ENCODE measurements at places on chromosomes 7 and 10.

DNA sequence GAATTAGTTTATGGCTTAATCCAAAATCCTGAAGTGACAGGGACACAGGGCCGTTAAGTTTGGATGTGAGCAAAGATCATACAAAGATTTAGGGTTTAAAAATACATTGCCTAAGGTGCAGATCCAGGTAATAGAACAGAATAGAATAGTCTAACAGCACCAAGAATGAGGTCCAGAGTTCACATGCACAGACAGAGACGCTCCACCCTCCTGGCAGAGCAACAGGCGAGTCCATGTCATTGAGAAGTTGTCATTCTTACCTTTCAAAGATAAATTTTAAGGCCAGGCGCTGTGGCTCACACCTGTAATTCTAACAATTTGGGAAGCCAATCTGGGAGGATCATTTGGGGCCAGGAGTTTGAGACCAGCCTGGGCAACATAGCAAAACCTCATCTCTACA is 209.1 kb upstream of the AUTS2 start:
- DNase-seq: no peak

DNA sequence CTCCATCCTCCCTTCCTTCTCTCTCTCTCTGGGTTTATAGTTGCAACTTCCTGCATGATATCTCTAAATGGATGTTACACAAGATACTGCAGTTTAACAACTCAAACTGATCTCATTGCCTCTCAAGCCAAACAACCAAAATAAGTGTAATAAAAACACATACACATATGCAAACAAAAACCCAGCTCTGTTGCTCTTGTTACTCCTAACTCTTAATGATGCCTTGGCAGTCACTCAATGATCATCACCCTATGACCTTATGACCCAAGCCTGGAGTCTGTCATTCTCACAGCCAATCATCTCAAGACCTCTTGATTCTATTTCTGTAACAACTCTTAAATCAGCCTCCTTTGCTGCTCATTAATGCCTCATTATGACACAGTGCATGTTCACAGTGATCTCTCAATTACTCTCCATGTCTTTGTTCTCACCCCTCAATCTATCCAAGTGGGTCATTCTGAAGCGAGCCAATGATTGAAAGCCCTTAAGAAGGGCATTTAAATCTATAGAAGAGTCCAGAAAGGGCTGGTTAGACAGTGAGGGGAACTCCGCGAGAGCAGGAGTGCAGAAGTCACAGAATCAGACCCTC is 210.9 kb downstream of the INHBA start:
- DNase-seq: no peak

- DNase-seq: no peak
These were observed 73.9 kb downstream of the PCGF5 start for GRCh38 chr10:91294134-91294906.

DNA sequence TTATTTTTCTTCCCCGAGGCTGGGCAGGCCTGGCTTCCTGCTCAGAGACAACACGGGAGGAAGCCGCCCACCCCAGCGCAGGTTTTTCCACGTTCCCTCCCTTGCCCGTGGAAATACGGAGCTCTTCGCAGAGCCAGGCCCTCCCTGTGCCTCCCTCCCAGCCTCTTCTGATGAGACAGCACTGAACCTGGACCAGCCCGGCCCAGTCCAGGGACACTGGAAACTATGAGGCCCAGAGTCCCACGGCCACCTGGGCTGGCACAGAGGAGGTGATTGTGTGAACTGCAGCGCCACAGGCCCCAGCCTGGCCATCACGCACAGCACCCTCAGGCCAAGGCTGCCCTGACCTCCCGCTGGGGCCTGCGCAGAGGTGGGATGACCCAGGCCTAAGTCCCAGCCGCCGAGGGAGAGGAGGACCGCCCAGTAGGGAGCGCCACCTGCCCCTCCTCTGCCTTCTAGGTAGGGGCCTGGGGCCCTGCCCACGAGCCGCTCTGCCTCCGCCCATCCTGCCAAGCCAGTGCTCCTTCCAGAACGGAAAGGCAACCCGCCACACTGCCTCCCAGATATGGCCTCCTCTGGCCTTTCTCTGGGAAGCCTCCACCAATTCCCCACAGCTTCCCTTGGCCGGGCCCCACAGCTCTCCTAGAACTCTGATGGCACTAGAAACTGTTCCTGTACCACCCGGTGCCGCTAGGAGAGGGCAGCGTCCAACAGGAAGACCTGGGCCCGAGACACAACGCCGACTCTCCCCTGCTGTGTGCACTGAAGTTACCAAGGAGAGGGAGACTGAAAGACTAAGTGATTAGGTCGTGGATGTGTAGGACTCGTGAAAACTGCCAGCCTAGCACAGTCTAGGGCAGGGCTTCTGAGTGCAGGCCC is 57.2 kb downstream of the PROSER2 start:
- DNase-seq: no peak

GRCh38 chr10:119253433-119254174 is 46.2 kb downstream of the GRK5 start:
- DNase-seq: peak; percentile 85

DNA sequence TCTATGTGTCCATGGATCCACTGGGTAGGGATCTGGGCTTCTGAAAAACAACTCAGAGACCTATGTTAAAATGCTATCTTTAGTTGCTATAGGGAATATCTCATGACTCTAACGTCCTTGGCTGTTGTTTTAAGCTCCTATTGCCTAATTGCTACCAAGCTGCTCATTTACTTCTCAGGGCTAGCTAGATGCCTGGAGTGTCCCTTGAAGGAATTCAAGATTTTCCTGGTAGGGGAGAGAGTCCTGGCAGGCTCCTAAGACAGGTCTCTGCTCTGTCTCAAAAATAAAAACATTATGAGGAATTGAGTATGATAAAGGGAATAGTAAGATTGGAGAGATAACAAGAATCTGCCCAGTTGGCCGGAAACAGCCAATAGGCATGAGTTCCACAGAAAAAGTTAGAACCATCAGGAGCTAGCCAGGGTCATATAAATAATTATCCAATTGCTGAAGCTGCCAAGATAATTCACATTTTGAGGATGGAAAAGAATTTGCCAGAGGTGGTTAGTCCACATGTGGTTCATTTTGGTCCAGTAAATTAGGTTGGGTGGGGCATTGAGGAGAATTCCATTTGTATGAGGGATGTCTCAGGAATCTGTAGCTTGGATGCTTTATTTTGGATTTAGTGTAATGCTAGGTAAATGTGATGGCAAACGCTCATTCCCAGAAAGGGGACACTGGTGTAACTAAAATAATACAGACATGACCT is 362.7 kb upstream of the VSTM2A start:
- no peak for DNase-seq

DNA sequence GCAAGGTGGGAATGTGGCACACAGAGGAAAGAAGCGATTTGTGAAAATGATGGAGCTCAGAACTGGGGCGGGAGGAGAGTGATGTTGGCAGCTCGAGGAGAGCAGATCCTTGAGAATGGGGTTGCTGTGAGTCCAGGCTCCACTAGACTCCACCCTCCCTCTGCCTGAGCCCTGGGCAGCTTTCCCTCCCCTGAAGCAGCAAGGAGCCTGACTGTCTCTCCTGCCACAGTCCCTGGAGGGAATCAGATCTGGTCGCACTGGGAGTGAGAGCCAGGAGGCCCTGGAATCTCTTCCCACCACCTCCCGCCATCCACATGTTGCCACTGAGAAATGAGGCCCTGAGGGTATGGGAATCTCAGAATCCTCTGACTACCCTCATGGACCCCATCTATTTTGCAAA is 362.7 kb downstream of the PLXNA4 start:
- DNase-seq: no peak

GRCh38 chr7:70143075-70144044 is 545.1 kb downstream of the AUTS2 start:
- DNase-seq: peak; percentile 73

DNA sequence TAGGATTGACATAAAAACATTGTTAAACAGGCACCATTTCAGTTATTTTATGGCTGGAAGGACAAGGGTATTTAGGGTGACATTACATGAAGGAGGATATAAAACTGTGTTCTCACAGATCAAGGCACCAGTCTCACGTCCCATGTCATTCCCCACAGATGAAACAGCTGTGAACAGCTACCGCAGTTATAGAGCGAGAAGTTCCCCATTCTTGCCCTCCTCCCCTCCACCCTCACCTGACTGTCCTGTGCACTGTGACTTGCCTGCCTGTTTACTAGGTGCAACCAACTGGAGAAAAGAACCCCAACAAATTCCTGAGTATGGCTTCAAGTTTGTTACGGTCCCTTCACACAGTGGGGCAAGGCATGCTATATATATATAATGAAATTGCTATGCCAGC is 141.6 kb downstream of the SND1 start:
- no peak for DNase-seq

- DNase-seq: no peak
These were observed 11.9 kb downstream of the FLNC start for GRCh38 chr7:128841921-128842673.

GRCh38 chr7:16695621-16696237 is 49.7 kb downstream of the BZW2 start:
- no peak for DNase-seq

- no peak for DNase-seq
These were observed 19.8 kb downstream of the AKR1E2 start for GRCh38 chr10:4845766-4846165.

GRCh38 chr7:55099066-55099820 is 80.4 kb downstream of the EGFR start:
- DNase-seq: no peak

GRCh38 chr7:45885264-45885882 is 2.9 kb upstream of the IGFBP1 start:
- DNase-seq: no peak

GRCh38 chr10:62985807-62986600 is 147.1 kb upstream of the NRBF2 start:
- DNase-seq: no peak

All from AG09309 (cell line).